ENCODE measurements at places on chromosomes 3 and 15.

GRCh38 chr3:85726241-85726640, 767.5 kb downstream of the CADM2 start:
- no peak for DNase-seq

GRCh38 chr15:88904624-88905327, 8.4 kb downstream of the MFGE8 start:
- DNase-seq, result peak; percentile 85

- no peak for DNase-seq
Observed at GRCh38 chr15:31834654-31835053, 195.7 kb upstream of the CHRNA7 start.

DNA sequence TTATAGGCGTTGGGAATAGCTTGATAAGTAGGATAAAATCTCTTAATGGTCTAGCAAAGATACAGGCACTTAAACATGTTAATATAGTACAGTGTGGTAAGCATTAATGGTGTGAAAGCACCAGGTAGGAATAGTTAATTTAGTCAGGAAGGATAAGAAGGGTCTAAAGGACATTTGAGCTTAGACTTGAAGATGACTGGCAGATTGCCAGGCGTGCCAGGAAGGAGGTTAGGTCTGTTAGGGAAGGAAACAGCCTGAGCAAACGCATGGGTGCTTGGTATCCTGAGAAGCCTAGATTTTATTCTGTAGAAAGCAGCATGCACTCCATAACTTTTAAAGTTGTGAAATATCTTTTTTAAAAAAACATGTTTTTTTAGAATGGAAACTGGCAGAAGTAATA, 17.7 kb downstream of the SEC62 start:
- no peak for DNase-seq

DNA sequence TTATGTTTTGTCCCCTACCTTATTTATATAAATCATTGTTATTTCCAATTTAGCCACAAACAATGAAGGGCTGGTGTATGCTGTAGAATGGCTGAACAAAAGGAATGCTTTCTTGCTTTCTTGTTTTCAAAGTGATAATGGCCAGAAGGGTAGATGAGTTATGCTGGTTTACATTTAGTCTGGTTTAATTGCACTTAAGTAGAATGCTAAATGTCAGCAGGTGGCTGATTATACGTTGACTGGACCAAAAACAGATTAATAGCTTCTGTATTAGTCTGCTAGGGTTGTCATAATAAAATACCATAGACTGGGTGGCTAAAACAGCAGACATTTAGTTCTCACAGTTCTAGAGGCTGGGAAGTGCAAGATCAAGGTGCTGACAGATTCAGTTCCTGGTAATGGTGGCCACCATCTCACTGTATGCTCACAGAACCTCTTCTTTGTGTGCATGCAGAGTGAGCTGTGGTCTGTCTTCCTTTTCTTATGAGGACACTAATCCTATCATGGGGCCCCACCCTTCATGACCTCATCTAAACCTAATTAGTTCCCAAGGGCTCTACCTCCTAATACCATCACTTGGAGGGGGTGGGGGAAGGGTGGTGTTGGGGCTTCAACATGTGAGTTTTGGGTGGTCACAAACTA, 17.1 kb upstream of the XIRP1 start:
- no peak for DNase-seq

- no peak for DNase-seq
Observed at GRCh38 chr3:121545049-121545573, 677 bp downstream of the POLQ start.

DNA sequence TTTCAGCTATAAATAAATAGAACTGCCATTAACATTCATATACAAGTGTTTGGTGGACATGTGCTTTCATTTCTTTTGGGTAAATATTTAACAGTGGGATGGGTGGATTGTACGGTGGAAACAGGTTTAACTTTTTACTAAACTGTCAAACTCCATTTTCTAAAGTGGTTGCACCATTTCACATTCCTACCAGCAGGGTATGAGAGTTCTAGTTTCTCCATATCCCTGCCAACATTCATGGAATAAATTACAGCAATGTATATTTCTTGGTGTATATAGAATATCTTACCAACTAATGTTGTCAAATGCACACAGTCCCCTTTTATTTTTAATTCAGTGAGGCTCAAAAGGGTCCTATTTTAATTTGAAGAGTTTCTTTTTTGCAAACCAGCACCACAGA, 71.3 kb upstream of the CTXND1 start:
- no peak for DNase-seq

DNA sequence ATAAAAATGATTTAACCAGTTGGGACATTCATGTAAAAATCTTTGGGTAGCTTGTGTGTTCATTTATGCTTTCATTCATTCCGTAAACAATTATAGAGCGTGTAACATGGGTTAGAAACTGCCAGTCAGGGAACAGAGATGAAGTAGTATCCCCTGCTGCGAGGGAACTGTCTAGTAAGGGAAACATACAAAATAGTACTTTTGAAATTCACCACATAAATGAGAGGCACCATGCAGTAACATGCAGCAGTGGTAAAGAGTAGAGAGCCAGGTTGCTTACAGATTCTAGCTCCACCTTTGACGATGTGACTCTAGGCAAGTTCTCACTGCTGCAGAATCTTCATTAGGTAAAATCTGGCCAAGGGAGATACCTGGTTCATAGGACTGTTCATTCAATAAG, 938 bp downstream of the DZIP3 start:
- DNase-seq, result peak; percentile 11

GRCh38 chr3:114356066-114356465, 62.2 kb downstream of the TIGIT start:
- DNase-seq, result no peak

- DNase-seq, result no peak
Observed at GRCh38 chr3:170327040-170327808, 30.3 kb upstream of the SKIL start.

DNA sequence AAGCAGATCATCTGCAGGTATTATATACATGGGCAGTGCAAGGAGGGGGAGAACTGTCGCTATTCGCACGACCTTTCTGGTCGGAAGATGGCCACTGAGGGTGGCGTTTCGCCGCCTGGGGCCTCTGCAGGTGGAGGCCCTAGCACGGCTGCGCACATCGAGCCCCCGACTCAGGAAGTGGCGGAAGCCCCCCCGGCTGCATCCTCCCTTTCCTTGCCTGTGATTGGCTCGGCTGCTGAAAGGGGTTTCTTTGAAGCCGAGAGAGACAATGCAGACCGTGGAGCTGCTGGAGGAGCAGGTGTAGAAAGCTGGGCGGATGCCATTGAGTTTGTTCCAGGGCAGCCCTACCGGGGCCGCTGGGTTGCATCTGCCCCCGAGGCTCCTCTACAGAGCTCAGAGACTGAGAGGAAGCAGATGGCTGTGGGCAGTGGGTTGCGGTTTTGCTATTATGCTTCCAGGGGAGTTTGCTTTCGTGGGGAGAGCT, 639 bp downstream of the MKRN3 start:
- no peak for DNase-seq

GRCh38 chr3:153972862-153973261, 148.3 kb upstream of the ARHGEF26 start:
- no peak for DNase-seq
